ENCODE measurements at places on chromosomes 6 and 20.
A peak's percentile ranks its signal among the peaks of the same experiment; 100 is the strongest.

GRCh38 chr6:84467296-84467695 lies 239.9 kb upstream of the CEP162 start:
- DNase-seq, result no peak

DNA sequence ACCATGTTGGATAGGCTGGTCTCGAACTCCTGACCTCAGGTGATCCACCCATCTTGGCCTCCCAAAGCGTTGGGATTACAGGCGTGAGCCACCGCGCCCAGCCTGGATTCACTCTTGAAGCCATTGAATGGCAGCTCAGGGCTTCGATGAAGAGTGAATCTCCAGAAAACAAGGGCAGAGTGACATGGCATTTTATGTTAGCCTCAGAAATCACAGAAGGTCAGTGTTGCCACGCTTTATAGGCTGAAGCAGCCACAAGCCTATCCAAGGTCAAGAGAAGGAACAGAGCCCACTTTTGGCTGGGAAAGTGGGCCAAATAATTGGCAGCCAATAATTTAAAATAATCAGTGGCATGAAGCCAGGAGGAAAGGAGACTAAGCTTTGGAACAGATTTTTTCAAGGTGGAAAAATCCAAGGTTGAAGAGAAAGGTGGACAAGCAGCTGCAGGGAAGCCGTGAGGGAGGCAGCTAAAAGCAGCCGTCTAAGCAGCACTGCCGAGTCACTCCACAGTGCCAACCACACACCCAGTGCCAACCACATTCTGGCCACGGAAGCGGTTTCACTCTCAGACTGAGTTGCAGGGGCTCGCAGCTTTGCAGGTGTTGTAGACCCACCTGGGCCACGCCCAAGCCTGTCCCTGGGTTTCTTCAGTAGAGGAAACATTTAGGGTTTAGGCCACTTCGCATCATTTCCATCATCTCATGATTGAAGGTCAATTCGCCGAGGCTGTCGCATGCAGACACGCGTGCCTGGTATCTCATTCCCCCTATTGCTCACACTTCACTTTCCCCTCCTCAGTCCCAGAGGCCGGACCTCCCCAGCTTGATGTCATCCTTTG lies 17.4 kb upstream of the AVP start:
- DNase-seq, result no peak

DNA sequence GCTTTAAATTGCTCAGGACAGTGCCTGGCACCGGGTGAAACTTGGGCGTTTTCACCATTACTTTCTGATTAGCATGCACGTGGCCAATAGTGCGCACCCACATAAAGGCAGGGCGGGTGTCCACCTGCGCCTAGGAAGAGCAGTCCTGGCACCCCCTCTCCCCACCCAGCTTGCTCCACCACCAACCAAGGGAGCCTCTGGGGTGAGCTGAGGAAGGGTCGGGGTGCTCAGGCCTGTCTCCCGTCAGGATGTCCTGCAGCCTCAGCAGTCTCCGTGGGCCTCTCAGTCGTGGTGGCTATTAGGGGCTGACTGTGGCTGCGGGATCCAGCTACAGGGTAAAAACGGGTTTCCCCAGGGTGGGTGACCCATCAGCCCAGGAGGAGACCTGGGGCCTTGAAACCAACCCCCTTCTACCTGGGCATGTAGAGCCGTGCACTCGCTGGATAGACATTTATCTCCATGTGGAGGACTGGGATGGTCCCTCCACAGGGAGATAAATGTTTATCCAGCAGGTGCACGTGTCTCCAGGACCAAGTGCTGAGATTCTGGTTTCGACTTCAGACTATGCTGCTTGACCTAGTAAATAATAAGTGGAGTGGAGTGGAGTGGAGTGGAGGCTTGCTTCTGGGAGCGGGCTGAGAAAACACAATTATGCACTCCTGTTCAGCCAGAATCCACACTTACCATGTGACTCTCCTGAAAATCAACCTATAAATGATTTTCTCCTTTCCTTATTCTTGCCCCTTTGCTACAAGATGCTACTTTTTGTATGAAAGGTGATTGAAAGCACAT lies 91.1 kb downstream of the ZDHHC14 start:
- DNase-seq, result no peak

- no peak for DNase-seq
Measured at GRCh38 chr20:61742097-61742825, 323.4 kb downstream of the TAF4 start.

- no peak for DNase-seq
Measured at GRCh38 chr6:18031680-18032256, 44.3 kb upstream of the KIF13A start.

DNA sequence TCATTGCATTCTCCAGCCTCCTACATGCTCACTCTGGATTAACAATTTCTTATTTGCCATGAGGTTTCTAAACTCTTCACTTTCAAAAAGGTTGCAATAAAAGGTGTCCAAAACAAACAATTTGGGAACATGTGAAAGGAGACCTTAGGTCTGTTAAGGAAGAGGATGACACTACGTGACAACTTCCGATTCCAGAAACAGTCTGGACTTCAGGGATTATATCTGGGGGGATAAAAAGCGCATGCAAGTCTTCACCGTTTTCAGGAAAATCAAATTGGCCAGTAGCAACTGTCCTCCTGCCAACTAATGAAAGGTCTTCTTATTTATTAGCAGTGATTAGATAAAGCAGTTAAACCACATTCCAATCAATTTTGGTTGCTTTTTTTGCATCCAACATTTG lies 1.8 kb downstream of the ZDHHC14 start:
- DNase-seq, result no peak

DNA sequence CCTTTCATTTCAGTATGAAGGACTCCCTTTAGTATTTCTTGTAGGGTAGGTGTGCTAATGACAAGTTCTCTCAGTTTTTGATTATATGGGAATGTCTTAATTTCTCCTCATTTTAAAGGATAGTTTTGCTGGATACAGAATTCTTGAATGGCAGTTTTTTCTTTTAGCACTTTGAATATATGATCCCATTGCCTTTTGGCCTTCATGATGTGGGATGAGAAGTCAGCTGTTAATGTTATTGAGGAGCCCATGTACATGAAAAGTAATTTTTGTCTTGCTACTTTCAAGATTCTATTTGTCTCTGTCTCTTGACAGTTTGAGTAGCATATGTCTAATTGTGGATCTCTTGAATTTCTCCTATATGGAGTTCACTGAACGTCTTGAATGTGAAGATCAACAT lies 30.9 kb downstream of the RSPH3 start:
- peak; percentile 13 for DNase-seq

DNA sequence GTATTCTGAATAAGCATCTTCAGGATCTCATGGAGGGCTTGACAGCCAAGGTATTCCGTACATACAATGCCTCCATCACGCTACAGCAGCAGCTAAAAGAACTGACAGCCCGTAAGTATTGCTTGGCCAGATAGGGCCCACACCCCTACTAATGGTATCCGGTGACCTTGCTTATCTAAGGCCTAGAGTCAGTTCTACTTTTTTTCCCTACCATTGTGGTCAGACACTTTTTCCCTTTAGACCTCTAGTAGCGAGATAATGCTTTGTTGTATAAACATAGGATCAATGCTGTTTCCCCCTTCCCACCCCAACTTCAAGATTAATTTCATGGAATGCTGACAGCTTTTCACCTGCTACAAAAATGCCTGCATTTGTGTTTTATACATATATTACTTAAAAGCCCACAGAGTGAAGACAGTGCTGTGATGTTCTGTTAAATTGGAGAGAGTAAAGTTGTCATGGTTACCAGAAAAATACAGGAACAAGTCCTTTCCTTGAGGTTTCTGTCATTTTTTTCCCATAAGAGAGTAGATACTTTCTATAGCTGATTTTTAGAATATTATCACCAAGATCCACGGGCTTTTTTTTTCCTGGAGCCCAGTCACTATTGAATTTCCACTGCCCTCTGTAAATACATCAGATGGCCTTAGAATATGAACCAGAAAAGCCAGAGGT lies 20.9 kb upstream of the PLCG1 start:
- DNase-seq, result no peak

DNA sequence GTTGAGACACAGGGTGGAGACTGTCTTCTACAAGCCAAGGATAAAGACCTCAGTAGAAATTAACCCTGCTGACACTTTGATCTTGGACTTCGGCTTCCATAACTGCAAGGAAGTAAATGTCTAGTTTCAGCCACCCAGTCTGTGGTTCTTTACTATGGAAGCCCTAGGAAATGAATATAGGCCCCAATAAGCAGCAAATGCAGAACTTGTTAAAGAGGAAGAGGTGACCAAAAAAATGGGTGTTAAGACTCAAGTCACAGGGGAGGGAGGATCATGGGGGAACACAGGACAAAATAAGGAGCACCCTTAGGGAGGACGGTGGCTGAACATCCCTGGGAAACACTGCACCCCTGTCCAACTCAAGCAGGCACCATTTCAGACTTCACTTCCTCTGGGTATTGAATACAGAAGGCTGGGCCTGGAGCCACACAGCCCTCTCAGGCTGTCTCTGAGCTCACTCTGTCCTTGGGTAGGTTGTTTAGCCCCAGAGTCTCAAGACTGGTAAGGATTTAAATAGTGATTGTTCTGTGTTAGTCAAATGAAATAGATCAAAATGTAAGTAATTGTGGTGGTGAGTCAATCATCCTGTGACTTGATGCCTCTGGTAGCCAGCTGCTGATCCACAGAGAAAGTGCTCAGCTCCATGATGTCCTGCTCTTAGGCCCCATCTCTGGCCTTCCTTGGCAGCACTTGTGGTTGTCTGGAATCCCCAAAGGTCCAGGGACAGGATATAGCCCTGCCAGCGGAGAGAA lies 30.5 kb upstream of the SIRPD start:
- no peak for DNase-seq

DNA sequence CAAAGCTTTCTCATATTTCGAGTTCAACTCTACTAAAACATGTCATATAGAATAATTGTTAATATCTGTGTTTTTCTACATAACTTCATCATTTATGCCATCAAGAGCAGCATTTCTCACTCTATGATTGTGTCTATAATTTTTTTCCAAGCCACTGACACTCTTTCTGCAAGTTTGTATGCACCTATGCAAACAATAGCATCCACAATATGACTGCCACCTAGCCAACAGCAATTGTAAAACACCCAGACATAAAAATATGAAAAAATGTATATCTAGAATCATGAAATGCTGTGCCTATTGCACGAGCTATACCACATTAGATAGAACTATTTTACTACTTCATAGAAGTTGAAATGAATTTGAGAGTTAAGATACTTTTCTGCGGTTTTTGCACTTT lies 286.5 kb upstream of the MARCKS start:
- no peak for DNase-seq

DNA sequence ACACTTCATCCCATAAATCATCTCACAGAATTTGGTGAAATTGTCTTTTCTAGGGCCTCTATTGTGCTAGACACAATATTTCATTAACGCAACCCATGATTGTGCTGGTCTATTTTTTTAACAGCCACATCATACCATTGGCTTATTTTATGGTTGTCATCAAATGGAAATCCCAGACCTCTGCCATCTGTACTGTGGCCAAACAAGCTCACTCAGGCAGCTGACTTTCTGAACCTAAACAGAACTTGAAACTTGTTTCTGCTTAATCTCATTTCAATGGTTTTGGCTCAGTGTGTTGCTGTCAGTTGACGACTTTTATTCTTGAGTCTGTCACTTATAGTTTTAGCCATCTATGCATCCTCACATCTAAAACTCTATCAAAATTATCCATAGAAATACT lies 111.8 kb downstream of the HAO1 start:
- no peak for DNase-seq

DNA sequence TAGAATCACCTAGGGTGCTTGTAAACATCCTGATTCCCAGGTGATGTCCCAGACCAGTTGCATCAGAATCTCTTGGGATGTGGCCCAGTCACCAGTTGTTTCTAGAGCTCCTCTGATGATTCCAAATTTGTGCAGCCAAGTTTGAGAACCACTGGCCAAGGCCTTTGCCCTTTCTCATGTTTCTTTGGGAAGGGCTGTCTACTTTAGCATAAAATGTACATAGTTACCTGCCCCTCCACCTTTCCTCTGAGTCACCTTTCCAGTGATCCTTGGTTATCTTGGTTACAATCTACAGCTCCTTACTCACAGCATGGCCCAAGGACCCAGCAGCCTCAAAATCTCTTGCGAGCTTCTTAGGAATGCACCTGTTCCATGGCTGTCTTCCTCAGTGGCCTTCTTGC lies 266.4 kb upstream of the PRND start:
- no peak for DNase-seq

GRCh38 chr20:6044115-6044514 lies 9.7 kb downstream of the LRRN4 start:
- DNase-seq, result peak; percentile 11

DNA sequence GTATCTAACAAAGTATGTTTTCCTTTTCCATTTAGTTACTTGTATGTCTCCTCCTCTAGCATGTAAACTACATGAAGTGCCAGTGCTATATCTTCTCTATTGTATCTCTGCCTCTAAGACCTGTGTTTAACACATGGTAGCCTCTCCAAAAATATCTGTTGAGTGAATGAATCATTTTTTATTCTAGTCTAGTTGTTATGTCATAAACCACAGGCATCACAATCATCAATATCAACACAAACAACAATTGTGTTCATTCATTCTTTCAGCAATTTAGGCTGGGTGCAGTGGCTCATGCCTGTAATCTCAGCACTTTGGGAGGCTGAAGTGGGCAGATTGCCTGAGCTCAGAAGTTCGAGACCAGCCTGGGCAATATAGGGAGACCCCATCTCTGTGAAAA lies 111.6 kb upstream of the EYA4 start:
- no peak for DNase-seq

DNA sequence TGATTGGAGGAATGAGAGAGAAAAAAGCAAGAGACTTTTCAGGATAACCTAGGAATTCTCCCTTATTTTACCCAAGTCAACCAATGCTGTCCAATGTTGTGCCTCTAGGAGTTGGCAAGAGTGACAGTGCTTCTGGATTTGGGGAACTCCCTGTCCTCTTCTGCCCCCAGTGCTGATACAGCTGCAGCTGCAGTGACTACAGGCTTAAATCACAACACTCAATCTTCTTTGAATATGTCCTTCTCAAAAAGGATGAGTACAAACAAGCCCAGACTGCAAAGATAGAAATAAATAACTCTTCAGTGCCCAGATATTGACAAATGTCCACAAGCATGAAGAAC lies 141.0 kb upstream of the COL21A1 start:
- DNase-seq, result no peak

All from ACHN (cell line).